RWPE2 (cell line): ENCODE measurements at places on chromosomes 3 and 15.

- no peak overlapping the region for H3K4me3 ChIP-seq
- H3K36me3 ChIP-seq, result no peaks in the 10 kb centered on the region
- H3K27me3 ChIP-seq, result no peaks in the 10 kb centered on the region
- H3K4me1 ChIP-seq, result peaks cover 2% of the 10 kb centered on the region
- no peak overlapping the region for H3K27ac ChIP-seq
Measured at GRCh38 chr3:70766301-70766700, 453.9 kb upstream of the MDFIC2 start.

- no peak for DNase-seq
- peaks cover 7% of the 10 kb centered on the region for H3K4me1 ChIP-seq
- no peak overlapping the region for H3K27ac ChIP-seq
Measured at GRCh38 chr3:156181509-156181908, 61.1 kb downstream of the KCNAB1 start.

DNA sequence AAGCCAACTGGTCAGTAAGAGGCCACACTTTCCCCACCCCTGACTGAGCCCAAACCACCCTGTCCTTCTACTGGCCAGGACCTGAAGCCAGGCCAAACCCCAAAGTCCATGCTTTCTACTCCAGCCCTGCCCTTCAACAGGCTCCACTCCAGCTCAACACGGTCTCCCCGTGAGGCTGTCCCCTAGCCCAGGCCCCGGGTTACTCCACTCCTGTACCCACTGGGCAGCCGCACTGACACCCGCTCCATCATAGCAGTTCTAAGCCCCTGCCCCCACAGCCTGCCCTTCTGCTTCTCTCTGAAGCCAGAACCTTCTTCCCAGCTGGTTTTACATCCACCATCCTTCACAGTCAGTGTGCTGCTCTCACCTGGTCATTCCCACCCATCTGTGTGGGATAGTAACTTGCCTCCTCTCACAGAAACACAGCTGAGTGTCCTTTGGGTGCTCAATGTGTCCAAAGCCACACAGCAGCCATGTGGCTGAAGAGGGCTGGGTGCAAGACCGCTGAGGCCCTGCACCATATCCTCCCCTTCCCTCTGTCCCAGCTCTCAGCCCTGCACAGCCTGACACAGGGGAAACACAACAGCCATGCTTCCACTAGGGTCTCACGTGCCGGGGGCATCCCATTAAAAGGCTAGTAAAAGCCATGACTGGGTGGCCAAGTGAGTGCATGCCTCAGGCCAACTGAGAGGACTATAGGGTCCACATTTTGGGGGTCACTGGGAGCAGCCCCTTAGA, 38.1 kb downstream of the TLE3 start:
- H3K36me3 ChIP-seq, result peaks cover 87% of the 10 kb centered on the region
- H3K27me3 ChIP-seq, result no peaks in the 10 kb centered on the region
- H3K4me1 ChIP-seq, result no peaks in the 10 kb centered on the region
- H3K4me3 ChIP-seq, result no peak overlapping the region
- no peak overlapping the region for H3K27ac ChIP-seq
- peak; percentile 70 for DNase-seq

GRCh38 chr3:194285024-194285849, 65.9 kb downstream of the CPN2 start:
- no peaks in the 10 kb centered on the region for H3K27me3 ChIP-seq
- no peaks in the 10 kb centered on the region for H3K36me3 ChIP-seq
- no peak overlapping the region for H3K27ac ChIP-seq
- H3K4me1 ChIP-seq, result no peaks in the 10 kb centered on the region

DNA sequence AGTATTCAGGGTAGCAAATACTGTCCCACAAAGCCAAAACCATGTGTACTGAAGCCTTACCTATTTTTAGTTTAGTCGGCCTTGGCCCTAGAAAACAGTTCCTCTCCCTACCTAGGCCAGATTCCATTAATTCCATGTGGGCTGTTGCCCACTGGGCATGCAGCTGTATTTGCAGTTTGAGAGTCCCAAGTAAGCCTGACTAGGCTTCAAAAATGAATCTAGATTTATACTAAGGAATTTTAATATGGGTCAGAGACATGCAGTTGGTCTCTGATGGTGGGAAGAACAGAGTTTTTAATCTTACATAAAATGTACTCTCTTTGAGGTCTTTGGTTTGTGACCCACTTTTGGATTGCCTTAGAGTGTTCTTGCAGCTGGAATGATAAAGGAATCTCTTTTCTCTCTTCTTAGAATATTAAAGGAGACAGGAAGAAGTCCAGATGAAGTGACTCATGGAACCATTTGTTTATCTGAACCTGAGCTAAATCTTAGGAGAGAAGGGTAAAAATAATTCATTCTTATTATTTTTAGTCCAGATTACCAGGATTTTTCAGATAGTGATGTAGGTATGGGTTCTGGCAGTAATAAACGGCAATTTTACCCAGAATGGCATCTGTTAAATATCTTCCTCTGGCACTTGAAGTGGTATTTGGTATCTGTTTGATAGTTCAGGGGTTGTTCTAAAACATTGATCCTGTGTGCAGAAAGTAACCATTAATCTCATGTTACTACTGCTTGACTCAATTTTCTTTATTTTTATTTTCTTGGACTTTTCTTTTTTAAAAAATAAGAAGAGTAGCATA, 33.8 kb downstream of the GLCE start:
- no peak overlapping the region for H3K4me3 ChIP-seq
- H3K27ac ChIP-seq, result no peak overlapping the region
- H3K36me3 ChIP-seq, result no peaks in the 10 kb centered on the region
- H3K27me3 ChIP-seq, result no peaks in the 10 kb centered on the region

DNA sequence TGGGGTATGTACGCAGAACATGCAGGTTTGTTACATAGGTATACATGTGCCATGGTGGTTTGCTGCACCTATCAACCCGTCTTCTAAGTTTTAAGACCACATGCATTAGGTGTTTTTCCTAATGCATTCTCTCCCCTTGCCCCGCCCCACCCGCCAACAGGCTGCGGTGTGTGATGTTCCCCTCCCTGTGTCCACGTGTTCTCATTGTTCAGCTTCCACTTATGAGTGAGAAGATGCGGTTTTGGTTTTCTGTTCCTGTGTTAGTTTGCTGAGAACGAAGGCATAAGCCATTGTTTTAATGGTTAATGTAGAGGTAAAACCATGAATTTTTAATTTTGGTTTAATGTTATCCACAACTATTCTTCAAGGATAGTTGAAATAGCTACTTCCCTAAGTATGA, 346.8 kb upstream of the EPHA6 start:
- H3K4me1 ChIP-seq, result no peaks in the 10 kb centered on the region
- no peak for DNase-seq
- no peaks in the 10 kb centered on the region for H3K36me3 ChIP-seq
- no peak overlapping the region for H3K4me3 ChIP-seq

- H3K4me1 ChIP-seq, result no peaks in the 10 kb centered on the region
- peaks cover 28% of the 10 kb centered on the region for H3K27me3 ChIP-seq
- DNase-seq, result no peak
- H3K4me3 ChIP-seq, result no peak overlapping the region
- no peaks in the 10 kb centered on the region for H3K36me3 ChIP-seq
Measured at GRCh38 chr15:92645731-92646130, 9.8 kb downstream of the FAM174B start.

DNA sequence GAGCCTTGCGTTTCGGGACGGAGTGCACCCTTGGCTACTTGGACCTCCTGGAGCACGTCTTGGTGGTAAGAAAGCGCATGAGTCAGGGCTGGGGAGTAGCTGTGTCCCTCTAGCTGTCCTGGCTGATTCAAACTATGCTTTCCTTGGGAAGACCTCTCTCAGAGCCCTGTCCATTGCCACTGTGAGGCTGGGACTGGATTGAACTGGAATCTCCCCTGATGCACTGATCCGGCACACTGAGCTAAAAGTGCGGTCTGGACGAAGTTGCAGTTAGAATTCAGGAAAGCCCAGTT, 232.6 kb upstream of the TPM1 start:
- DNase-seq, result no peak
- no peaks in the 10 kb centered on the region for H3K36me3 ChIP-seq
- no peaks in the 10 kb centered on the region for H3K4me1 ChIP-seq
- H3K4me3 ChIP-seq, result no peak overlapping the region
- H3K27me3 ChIP-seq, result no peaks in the 10 kb centered on the region

GRCh38 chr15:76439542-76439941, 103.0 kb downstream of the ISL2 start:
- H3K4me1 ChIP-seq, result no peaks in the 10 kb centered on the region
- no peaks in the 10 kb centered on the region for H3K27me3 ChIP-seq
- no peak overlapping the region for H3K4me3 ChIP-seq
- no peak for DNase-seq

- H3K4me3 ChIP-seq, result no peak overlapping the region
- H3K27me3 ChIP-seq, result no peaks in the 10 kb centered on the region
- H3K36me3 ChIP-seq, result no peaks in the 10 kb centered on the region
- H3K4me1 ChIP-seq, result no peaks in the 10 kb centered on the region
- H3K27ac ChIP-seq, result no peak overlapping the region
Measured at GRCh38 chr15:97598353-97598798, 362.1 kb upstream of the ARRDC4 start.

DNA sequence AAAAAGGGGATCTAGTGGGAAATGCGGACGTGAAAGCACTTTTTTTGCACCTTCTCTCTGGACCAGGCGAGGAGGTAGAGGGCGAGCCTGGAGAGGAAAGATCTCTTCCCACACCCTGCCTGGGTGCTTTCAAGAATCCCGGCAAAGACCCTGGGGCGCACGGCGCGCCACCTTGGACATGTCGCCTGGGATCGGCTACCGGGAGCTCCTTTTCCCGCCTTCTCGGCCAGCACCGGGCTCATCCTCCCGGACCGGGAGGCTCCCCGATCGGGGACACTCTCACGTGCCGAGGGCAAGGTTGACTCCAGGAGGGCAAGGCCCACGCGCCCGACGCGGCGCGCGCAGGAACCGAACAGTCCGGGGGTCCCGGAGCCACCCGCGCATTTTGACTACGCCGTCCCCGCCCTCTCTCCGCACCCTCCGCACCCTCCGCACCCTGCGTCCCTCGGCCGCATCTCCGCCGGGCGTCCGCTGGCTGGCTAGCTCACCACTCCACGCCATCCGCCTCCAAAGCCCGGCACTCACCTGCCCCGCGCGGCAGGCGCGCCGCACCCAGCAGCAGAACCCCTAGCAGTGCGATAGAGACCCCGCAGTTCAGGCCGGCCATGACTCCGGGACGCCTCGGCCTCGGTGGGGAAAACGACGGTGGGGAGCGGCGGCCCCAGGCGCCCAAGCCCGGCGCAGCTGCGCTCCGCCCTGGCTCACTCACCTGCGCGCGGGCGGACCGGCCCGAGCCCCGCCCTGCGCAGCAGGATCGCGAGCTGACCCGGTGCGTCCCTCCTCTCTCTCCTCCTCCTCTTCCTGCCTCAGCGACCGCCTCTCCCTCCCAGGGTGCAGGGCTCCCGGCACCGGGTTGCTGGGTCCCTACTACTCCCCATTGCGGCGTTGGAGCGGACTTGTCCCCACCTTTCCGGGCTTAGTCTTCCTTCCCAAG, at the start of gene CDCP1:
TSS of gene CDCP1 (minus strand) at position 698 of the 934 bp plus-strand sequence. CDS start at position 607, 91 bp downstream.
- H3K27me3 ChIP-seq, result no peaks in the 10 kb centered on the region
- H3K27ac ChIP-seq, result peak within 1 kb of the TSS; percentile 100
- peak; percentile 82 for DNase-seq
- peaks cover 19% of the 10 kb centered on the region for H3K36me3 ChIP-seq
- H3K4me3 ChIP-seq, result peak within 1 kb of the TSS; percentile 91

- no peak overlapping the region for H3K27ac ChIP-seq
- no peaks in the 10 kb centered on the region for H3K36me3 ChIP-seq
- H3K4me3 ChIP-seq, result no peak overlapping the region
- no peaks in the 10 kb centered on the region for H3K27me3 ChIP-seq
- no peak for DNase-seq
Measured at GRCh38 chr3:89411201-89411600, 303.8 kb downstream of the EPHA3 start.

GRCh38 chr3:177197727-177198460, 612 bp upstream of the TBL1XR1 start:
- peaks cover 28% of the 10 kb centered on the region for H3K4me1 ChIP-seq
- DNase-seq, result no peak
- H3K4me3 ChIP-seq, result peak overlapping the region; percentile 59
- no peaks in the 10 kb centered on the region for H3K27me3 ChIP-seq
- H3K36me3 ChIP-seq, result peaks cover 4% of the 10 kb centered on the region; the same call in 1 of the 2 replicates
- H3K27ac ChIP-seq, result peak overlapping the region; percentile 96

DNA sequence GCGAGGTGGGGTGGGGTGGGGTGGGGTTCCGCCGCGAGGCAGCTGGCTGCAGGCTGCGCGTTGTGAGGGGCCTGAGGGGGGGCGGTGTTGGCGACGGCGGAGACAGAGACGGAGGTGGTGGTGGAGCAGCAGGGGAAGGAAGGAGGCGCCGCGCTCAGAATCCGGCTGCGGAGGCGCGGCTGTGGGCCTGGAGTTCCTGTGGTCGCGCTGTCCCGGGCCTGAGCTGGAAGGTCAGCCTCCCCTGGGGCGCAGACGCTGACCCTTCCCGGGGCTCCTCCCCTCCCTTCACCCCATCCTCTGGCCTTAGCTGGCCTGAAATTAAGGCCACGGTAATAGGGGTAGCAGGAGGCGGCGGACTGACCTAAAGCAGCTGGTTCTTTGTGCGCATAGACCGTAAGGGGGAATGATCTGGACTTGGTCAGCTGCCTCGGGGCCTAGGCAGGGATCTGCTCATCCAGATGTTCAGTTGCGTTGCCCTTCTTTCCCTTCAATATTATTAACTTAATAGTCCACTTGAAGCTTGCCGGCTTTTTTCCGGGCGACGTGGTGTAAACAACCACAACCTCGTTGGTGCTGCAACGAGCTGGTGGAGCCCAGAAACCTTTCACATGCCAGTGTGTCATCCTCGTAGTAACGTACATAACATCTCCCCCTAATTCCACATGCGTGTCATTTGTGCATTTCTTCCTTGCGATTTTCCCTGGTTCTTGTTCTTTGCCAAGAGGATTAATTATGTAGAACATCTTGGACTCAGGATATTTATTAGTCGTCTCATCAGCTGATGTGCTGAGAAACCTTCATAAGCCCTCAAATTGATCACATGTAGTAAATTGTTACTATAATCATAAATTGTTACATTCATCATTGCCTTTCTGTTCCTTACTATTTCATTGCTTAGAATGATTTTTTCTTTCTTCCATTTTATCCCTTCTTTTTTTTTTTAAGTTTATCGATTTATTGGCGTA, 626 bp downstream of the SEC62 start:
- peaks cover 18% of the 10 kb centered on the region; the same call in 1 of the 2 replicates for H3K36me3 ChIP-seq
- H3K27me3 ChIP-seq, result no peaks in the 10 kb centered on the region
- DNase-seq, result no peak
- H3K27ac ChIP-seq, result peak overlapping the region; percentile 45
- H3K4me1 ChIP-seq, result peaks cover 10% of the 10 kb centered on the region

- H3K4me3 ChIP-seq, result no peak overlapping the region
- no peak for DNase-seq
- H3K27me3 ChIP-seq, result no peaks in the 10 kb centered on the region
- no peak overlapping the region for H3K27ac ChIP-seq
- no peaks in the 10 kb centered on the region for H3K36me3 ChIP-seq
- H3K4me1 ChIP-seq, result peaks cover 25% of the 10 kb centered on the region
Measured at GRCh38 chr15:66751579-66751978, 49.5 kb downstream of the SMAD6 start.

- no peaks in the 10 kb centered on the region for H3K27me3 ChIP-seq
- H3K4me1 ChIP-seq, result peaks cover 24% of the 10 kb centered on the region
- no peak overlapping the region for H3K4me3 ChIP-seq
Measured at GRCh38 chr3:45896956-45897355, 10.6 kb downstream of the CCR9 start.
